Upper lobe of left lung (tissue), 6 donors: ENCODE measurements at places on chromosomes 7 and 10. TPM values are rescaled to one million over a fixed set of nuclear protein-coding genes. Genes with fewer than 3 reads are reported as not detected.

DNA sequence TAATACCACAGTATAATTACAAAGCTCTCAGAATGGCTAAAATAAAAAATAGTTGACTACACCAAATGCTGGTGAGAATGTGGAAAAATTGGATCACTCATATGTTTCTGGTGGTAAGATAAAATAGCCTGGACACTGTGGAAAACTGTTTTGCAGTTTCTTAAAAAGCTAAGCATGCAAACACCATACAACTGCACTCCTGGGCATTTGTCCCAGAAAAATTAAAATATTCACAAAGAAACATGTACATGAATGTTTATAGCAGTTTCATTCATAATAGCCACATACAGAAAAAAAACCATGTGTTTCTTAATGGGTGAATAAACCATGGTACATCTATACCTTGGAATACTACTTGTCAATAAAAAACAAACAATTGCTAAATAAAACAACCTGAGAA is 172.9 kb downstream of the AHR start:
- DNase-seq: no peak

Gene HOXA3
- total RNA-seq: 0.20 TPM

GRCh38 chr7:16344927-16345326 is 76.4 kb downstream of the CRPPA start:
- DNase-seq: no peak

- DNase-seq: no peak
These were observed 60.0 kb downstream of the HGF start for GRCh38 chr7:81709836-81710235.

DNA sequence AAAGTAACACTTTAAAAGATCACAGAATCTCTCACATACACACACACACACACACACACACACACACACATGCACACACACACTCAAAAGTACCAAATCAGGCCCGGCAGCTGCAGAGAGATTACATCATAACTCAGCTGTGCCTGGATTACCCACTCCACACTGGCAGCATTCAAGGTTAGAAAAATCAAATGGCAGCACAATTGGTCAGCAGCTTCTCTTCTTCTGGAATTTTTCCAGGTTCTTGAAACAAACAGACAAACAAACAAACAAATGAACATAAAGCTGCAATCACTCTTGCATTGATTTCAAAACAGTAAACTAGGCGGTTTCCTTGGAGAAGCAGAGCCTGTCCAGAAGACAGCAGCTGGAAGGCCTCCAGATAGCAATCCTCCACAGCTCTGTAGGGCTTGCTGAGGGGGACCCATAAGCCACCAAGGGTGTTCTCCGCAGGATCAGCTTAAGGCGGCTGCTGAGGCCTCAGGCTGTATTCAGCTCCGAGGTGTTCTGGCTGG is 24.5 kb upstream of the FAM133B start:
- no peak for DNase-seq

- DNase-seq: no peak
These were observed 9.3 kb downstream of the ZNF316 start for GRCh38 chr7:6646465-6646864.

- no peak for DNase-seq
These were observed 39.3 kb downstream of the COL1A2 start for GRCh38 chr7:94434042-94434441.

DNA sequence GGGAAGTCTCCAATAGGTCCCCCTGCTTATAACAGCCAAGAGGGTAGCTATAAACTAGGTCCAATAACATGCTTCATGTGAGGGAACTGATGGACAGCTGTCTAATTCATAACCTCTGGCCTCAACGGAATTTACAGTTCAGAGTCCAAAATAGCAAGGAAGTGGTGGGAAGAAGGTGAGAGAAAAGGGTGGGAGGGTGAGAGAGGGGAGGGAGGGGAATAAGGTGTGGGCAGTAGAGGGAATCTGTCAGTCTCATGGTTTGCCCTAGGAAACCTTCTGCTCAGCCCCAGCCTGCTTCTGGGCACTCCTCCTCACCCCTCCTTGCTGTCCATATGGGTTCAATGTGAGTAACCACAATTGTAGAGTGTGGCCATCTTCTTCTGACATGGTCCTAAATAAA is 133.4 kb upstream of the ADO start:
- no peak for DNase-seq

DNA sequence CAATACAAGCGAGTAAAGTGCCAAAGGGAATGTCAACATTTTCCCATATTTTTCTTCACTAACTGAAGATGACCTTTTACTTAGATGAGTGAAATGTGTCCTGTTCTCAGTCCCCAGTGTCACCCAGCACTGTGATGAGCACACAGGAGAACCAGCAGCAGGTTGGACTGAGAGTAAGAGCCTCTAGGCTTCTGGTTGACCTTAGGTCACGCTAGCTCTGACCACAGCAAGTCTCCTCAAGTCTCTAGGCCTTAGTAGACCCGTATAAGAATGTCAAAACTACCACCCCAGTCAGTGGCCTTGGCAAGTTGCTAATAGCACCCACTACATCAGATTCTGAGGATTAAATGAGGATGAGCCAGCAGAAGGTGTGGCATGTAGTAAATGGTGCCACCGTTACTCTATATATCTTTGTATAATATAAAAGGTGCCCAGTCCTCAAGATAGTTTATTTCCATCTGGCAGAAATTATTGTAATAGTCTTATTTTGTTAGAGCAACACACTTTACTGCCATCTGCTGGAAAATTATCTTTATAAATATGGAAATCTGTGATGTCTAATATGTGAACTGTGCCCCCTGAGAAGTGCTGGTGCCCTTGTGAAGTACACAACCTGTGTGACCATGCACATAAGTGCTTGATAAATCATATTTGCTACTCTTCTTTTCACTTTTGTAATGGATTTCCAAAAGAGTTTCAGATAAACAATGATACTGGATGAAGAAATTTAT is 75.7 kb downstream of the SPAG6 start:
- no peak for DNase-seq

GRCh38 chr10:98582363-98582762 is 135.6 kb upstream of the HPS1 start:
- DNase-seq: no peak

DNA sequence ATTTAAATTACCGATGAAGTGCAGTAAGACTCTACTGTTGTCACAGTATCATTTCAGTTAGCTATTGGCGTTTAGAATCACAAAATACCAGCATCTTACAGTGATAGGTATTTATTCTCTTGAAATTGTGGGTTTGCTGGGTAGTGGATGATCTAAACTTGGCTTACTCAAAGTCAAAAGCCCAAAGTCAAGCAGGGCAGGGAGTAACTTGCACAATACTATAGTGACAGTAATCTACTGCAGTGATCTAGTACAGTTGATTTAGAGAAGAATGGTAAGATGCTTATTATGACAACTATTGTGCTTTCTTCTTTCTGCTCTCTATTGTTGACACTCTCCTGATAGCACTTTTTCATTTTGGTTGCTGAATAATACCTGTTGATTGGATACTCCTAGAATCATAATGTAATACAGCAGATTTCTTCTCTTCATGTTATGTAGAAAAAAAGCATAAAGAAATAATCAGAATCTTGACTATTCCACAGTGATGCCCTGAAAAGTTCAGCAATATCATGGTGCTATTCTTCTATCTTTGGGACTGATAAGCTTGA is 10.0 kb downstream of the BTRC start:
- no peak for DNase-seq

DNA sequence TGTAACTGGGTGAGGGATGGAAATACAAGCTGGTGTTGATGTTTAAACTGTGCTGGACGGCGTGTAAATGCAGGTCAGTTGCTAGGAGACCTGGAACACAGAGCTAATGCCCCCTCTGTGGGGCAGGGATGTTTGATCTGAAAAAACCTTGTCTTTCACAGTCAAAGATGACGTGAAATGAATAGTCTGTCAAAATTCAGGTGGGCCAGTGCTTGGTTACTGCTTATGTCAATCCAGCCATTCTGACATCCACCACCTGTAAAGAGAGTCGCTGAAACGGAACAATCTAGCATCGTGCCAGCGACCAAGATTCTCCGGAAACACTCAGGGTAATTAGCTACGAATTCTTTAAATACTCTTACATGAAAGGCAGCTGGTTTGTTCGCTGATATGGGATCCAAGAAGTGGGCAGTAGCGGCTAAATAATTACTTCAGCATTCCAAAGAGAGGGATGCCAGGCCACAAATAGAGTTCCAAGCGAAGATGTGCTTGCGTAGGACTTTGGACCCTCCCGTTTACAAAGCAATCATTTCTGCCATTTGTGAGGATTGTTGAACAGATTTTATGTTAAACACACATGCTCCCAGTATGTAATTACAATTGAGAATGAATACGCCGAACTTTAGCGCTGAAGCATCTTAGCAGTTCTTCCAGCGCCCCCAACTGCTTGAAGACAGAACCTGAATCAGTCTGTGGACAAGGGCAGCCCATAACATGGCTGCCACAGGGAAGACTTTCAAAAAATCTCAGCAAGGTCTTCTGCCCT is 7.3 kb upstream of the ASB4 start:
- DNase-seq: no peak

GRCh38 chr7:112634107-112634506 is 153.3 kb downstream of the LSMEM1 start:
- DNase-seq: no peak

- no peak for DNase-seq
These were observed 351.9 kb downstream of the CXCL12 start for GRCh38 chr10:44033008-44033407.

DNA sequence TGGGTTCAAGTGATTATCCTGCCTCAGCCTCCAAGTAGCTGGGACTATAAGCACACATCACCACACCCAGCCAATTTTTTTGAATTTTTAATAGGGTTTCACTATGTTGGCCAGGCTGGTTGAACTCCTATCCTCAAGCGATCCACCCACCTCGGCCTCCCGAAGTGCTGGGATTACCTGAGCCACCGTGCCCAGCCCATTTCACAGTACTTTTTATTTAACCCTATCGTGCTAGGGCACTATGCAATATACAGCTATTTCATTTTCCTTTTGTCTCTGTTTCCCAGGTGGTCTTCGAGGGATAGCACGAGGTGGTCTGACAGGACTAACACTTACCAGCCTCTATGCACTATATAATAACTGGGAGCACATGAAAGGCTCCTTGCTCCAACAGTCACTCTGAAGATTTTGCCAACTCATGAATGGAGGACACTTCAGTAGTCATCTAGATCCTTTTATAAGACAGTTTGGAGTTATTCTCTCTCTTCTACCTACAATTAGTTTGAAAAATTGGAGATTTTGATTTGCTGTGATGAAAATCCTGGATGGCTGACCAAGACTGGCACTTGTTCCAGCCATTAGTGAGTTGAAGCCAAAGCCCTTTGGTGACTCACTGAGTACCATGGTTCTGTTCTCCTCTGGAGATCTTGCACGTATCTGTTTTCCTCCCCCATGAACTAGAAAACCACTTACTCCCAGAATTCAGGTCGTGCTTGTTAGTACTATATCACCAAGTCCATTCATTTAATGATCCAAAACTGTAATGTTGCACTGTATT is 27.3 kb downstream of the NCOA4 start:
- DNase-seq: no peak

Gene ADAMTS14
- total RNA-seq: 3.1 TPM

GRCh38 chr10:33120700-33121099 is 162.7 kb upstream of the ITGB1 start:
- no peak for DNase-seq

DNA sequence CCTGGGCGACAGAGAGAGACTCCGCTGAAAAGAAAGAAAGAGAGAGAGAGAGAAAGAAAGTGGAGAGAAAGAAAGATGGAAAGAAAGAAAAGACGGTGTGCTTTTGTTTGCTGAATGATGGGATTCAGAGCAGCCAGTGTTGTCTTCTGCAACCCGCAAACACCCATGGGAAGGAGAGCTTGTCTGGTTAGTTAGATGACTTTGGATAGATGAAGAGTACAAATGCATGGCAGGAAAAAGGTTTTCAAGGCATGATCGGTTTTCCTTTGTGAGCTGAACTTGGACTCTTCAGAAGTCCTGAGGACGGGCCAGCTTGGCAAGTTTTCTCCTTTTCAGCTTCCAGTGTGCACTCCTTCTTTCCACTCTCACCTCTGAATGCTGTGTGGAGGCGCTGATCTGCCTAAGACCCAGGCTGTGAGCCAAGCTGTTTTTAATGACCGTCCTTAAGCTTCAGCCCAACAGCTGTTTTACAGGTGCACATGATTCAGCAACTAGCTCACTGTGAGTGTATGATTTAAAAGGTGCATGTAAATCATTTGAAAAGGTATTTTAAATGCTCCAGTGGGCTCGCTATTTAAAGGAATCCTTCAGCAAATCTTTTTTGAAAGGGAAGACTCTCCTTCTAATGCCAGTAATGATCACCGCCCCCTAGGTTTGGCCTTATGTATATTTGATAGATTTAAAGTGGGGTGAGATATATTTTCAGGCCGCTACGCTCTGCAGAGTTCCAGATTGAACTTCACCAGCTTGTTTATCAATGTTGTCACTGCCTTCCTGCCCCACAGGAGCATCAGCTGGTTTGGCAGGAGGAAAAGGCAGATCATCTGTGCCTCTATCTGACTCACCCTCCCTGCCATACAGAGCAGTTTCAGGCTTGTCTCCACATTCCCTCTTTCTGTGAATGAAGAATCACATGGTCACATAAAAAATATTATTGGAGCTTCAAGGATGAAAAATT is 115.0 kb downstream of the PLXDC2 start:
- peak; percentile 32 for DNase-seq

- peak; percentile 78 for DNase-seq
These were observed 53.1 kb downstream of the UNCX start for GRCh38 chr7:1285556-1286301.
